ENCODE measurements at places on chromosomes 11 and 22.
A peak's percentile ranks its signal among the peaks of the same experiment; 100 is the strongest.

DNA sequence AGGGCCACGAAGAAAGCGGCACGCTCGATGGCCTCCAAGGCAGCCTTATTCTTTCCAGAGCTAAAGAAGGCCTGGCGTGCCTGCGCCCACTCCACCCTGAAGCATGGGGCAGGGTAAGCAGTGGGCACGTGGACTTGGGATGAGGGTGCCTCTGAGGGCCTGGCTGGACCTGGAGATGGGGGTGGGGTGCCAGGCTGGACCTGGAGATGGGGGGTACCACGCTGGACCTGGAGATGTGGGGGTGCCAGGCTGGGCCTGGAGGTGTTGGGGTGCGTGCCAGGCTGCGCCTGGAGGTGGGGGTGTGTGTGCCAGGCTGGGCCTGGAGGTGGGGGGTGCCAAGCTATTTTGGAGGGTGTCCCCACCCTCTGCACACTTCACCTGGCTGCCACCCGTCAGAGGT lies 5.3 kb downstream of the CPT1B start:
- H3K36me3 ChIP-seq = peaks cover 53% of the 10 kb centered on the region
- H3K4me1 ChIP-seq = no peaks in the 10 kb centered on the region
- no peak overlapping the region for H3K4me3 ChIP-seq

- no peak overlapping the region for H3K4me3 ChIP-seq
- no peak for DNase-seq
- H3K36me3 ChIP-seq = no peaks in the 10 kb centered on the region
- H3K4me1 ChIP-seq = no peaks in the 10 kb centered on the region
- H3K27me3 ChIP-seq = no peaks in the 10 kb centered on the region
Measured at GRCh38 chr11:16086229-16086819, 270.0 kb downstream of the SOX6 start.

GRCh38 chr11:87036756-87037449 lies 831 bp upstream of the TMEM135 start:
- H3K36me3 ChIP-seq = peaks cover 13% of the 10 kb centered on the region
- H3K4me1 ChIP-seq = peaks cover 53% of the 10 kb centered on the region
- H3K27ac ChIP-seq = peak overlapping the region; percentile 94
- DNase-seq = no peak
- H3K27me3 ChIP-seq = no peaks in the 10 kb centered on the region

- no peaks in the 10 kb centered on the region for H3K27me3 ChIP-seq
- no peak for DNase-seq
- no peak overlapping the region for H3K27ac ChIP-seq
- H3K36me3 ChIP-seq = no peaks in the 10 kb centered on the region
- no peaks in the 10 kb centered on the region for H3K4me1 ChIP-seq
- H3K4me3 ChIP-seq = no peak overlapping the region
Measured at GRCh38 chr11:1088927-1089737, 14.5 kb downstream of the MUC2 start.

DNA sequence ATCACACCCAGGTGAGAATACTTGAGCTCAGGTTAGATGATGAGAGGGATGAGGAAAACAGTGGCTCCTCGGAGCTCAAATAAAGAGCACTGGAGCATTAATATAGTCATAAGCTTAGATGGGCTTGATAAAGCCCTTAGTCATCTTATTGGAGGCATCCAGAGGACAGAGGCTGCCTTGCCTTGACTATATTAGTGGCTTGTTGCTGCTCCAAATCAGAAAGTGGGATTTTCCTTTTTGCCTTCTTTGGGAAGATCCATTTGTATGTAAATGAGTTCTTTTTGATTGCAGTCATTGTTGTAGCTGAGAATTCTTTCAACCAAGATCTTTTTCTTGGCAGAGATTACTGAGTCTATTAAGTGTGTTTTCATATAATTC lies 18.9 kb downstream of the ADM start:
- H3K4me1 ChIP-seq = peaks cover 36% of the 10 kb centered on the region
- H3K36me3 ChIP-seq = no peaks in the 10 kb centered on the region
- H3K4me3 ChIP-seq = no peak overlapping the region
- H3K27ac ChIP-seq = no peak overlapping the region
- H3K27me3 ChIP-seq = peaks cover 16% of the 10 kb centered on the region
- no peak for DNase-seq

DNA sequence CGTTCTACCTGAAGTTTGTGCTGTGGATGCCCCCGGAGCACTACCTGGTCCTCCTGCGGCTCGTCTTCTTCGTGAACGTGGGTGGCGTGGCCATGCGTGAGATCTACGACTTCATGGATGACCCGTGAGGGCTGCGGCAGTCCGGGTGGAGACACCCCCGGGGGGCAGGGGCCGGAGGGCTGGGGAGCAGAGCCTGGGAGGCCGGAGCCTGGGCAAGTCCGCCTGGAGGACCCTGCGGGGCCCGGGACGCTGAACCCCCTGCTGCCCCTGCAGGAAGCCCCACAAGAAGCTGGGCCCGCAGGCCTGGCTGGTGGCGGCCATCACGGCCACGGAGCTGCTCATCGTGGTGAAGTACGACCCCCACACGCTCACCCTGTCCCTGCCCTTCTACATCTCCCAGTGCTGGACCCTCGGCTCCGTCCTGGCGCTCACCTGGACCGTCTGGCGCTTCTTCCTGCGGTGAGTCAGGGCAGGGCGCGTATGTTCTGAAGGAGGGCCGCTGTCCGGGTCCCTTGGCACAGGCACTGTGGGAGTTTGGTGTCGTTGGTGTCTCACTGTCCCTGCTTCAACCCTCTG lies 17.3 kb downstream of the RNH1 start:
- H3K27me3 ChIP-seq = no peaks in the 10 kb centered on the region
- H3K36me3 ChIP-seq = peaks cover 30% of the 10 kb centered on the region
- no peak overlapping the region for H3K4me3 ChIP-seq

DNA sequence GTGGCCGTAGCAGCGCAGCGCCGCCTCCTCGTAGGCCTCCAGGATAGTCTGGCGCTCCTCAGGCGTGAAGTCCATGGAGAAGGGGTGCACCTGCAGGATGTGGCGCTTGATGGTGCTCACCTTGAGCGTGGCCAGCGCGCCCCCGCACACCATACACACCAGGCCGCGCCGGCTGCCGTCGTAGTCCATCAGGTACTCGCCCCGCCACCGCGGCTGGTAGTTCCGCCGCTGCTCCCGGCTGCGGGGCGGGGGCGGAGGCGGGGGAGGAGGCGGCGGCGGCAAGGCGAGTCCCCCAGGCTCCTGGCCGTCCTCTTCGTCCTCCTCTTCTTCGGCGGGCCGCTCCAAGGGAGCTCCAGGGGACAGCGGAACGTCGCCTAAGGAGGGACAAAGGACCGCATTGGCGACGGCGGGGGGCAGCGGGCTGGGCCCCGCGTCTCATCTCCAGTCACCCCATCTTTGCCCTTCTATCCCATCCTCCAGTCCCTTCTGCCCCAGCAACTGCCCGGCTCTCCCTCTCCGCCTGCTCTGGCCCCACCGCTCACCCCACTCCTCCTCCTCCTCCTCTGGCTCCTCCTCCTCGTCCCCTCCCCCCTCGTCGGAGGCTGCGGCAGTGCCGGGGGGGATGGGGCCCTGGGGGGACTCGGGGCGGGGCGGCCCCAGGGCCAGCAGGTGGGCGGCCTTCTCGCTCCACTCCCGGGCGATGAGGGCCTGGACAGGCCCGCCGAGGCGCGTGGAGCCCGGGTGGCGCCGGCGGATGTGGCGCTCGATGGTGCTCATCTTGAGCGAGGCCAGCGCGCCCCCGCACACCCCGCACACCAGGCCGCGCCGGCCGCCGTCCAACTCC lies 4.9 kb downstream of the ZFTA start:
- peaks cover 20% of the 10 kb centered on the region for H3K4me1 ChIP-seq
- H3K36me3 ChIP-seq = peaks cover 10% of the 10 kb centered on the region
- no peak overlapping the region for H3K27ac ChIP-seq
- no peak for DNase-seq
- no peak overlapping the region for H3K4me3 ChIP-seq

GRCh38 chr11:77236901-77237300 lies 64.6 kb downstream of the GDPD4 start:
- H3K4me1 ChIP-seq = no peaks in the 10 kb centered on the region
- no peaks in the 10 kb centered on the region for H3K36me3 ChIP-seq
- no peak overlapping the region for H3K4me3 ChIP-seq
- no peak for DNase-seq
- H3K27ac ChIP-seq = no peak overlapping the region

GRCh38 chr11:131760091-131761061 lies 390.0 kb downstream of the NTM start:
- no peaks in the 10 kb centered on the region for H3K27me3 ChIP-seq

DNA sequence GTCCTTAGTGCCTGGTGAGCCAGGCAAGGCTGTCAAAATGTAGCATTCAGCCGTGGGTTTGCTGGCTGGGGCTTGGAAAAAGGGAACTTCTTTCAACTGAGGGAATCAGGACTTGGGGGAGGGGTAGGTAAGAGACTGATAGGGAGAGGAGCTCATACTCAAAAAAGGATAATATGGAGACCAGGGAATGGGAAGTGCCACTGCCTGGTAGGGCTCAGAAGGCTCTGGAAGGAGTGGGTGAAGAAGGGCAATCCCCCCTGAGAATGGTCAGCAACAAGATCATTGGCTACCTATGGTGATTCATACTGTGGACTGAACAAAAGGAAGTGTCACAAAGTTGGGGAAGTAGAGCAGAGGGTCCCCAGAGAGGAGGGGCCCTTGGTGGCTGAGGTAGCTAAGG lies 1.9 kb downstream of the CNGA4 start:
- H3K4me3 ChIP-seq = no peak overlapping the region
- H3K27ac ChIP-seq = no peak overlapping the region
- no peak for DNase-seq
- peaks cover 31% of the 10 kb centered on the region for H3K27me3 ChIP-seq
- H3K4me1 ChIP-seq = peaks cover 4% of the 10 kb centered on the region
- no peaks in the 10 kb centered on the region for H3K36me3 ChIP-seq

- DNase-seq = no peak
- H3K36me3 ChIP-seq = no peaks in the 10 kb centered on the region
- no peak overlapping the region for H3K27ac ChIP-seq
Measured at GRCh38 chr11:125918140-125918840, 14.0 kb downstream of the DDX25 start.

DNA sequence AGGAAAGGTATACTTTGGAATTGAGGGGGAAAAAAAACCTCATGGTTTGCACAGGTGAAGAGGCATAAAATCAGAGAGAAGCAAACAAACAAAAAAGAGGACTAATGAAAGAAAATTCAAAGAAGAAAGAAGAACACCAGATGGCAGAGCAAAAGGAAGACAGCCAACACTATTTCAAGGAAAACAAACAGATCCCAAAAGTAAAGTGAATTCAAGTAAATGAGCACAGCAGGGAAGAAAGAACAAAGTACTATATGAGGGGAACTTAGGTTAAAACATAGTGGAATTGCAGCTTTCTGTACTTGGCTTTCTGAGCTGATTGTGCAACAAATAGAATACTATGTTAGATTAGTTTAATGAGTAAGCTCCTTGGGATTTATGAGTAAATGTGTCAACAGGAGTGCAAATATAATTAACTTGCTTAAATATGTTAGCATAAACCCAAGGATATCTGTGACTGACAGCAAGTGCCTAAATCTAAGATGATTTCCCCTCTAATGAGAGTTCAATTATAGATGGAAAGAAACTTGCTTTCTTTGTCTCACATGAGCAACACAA lies 404.6 kb upstream of the CNTN5 start:
- no peaks in the 10 kb centered on the region for H3K4me1 ChIP-seq
- H3K27ac ChIP-seq = no peak overlapping the region
- no peak for DNase-seq
- no peak overlapping the region for H3K4me3 ChIP-seq

GRCh38 chr11:3165152-3165705 lies at the start of gene OSBPL5:
Gene OSBPL5, minus strand, starts transcription at chr11:3165310. Its CDS starts 36,162 bp downstream, at chr11:3129148.
- no peak for DNase-seq
- H3K36me3 ChIP-seq = no peaks in the 10 kb centered on the region
- peaks cover 29% of the 10 kb centered on the region for H3K4me1 ChIP-seq
- H3K27me3 ChIP-seq = peaks cover 66% of the 10 kb centered on the region
- H3K27ac ChIP-seq = no peak within 1 kb of the TSS

DNA sequence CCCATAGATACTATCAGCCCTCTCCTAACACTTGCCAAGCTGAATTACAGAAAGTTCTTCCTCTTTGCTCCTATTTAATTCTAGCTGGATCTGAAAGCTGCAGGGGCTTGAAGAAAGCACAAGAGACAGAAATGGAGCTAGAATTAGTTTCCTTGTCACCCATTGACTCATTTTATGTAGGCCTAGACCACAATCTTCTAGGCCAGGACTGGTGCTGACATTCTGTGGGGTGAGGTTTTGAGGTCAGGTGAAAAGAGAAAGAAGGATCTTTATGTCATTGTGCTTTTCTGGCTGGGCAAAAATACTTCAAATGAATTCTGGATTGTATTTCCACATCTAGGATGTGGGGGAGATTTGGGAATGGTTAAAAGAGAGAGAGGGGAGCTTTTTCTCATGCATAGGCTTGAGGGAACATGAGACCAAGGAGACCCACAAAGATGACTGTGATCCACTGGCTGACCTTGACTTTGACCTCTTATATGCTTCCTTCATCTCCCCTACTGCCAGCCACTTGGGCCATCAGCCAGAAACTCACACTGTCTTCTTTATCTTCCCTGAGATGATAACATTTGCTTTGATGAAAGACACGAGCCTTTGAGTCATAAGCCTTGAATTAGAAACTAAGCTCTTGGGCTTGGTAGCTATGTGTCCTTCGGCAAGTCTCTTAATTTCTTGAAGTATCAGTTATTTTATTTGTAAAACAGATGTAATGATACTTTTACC lies 274.9 kb upstream of the CADM1 start:
- no peak overlapping the region for H3K4me3 ChIP-seq
- no peaks in the 10 kb centered on the region for H3K4me1 ChIP-seq
- DNase-seq = no peak
- no peak overlapping the region for H3K27ac ChIP-seq
- no peaks in the 10 kb centered on the region for H3K27me3 ChIP-seq
- H3K36me3 ChIP-seq = no peaks in the 10 kb centered on the region

DNA sequence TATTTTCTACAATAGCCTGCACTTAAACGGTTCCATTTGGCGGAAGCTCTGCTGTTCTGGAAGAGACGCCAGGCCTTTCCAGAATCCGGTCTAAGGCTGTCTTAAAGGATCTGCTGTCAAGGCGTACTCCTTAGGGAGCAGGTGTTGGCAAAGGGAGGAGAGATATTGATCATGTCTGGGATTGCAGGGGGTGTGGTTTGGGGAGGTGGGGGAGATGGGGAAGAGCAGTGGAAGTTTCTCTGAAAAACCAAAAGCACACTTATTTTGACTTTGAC lies 22.5 kb upstream of the WNT11 start:
- no peak overlapping the region for H3K4me3 ChIP-seq
- peaks cover 20% of the 10 kb centered on the region for H3K4me1 ChIP-seq
- no peak overlapping the region for H3K27ac ChIP-seq
- no peaks in the 10 kb centered on the region for H3K27me3 ChIP-seq
- H3K36me3 ChIP-seq = no peaks in the 10 kb centered on the region

- no peaks in the 10 kb centered on the region for H3K27me3 ChIP-seq
- peaks cover 42% of the 10 kb centered on the region for H3K36me3 ChIP-seq
- no peak overlapping the region for H3K27ac ChIP-seq
- DNase-seq = no peak
- no peak overlapping the region for H3K4me3 ChIP-seq
Measured at GRCh38 chr22:46913351-46913750, 150.9 kb downstream of the TBC1D22A start.

GRCh38 chr11:114846416-114846791 lies 168.1 kb downstream of the NXPE2 start:
- DNase-seq = no peak
- no peaks in the 10 kb centered on the region for H3K36me3 ChIP-seq
- no peak overlapping the region for H3K27ac ChIP-seq
- H3K4me1 ChIP-seq = no peaks in the 10 kb centered on the region

GRCh38 chr11:30917266-30917665 lies 331.1 kb upstream of the MPPED2 start:
- H3K36me3 ChIP-seq = no peaks in the 10 kb centered on the region
- no peak overlapping the region for H3K27ac ChIP-seq
- H3K4me3 ChIP-seq = no peak overlapping the region
- no peak for DNase-seq
- peaks cover 19% of the 10 kb centered on the region for H3K27me3 ChIP-seq
